Germinal center (tissue), 1 donor: ENCODE measurements at places on chromosomes 3 and 15.

DNA sequence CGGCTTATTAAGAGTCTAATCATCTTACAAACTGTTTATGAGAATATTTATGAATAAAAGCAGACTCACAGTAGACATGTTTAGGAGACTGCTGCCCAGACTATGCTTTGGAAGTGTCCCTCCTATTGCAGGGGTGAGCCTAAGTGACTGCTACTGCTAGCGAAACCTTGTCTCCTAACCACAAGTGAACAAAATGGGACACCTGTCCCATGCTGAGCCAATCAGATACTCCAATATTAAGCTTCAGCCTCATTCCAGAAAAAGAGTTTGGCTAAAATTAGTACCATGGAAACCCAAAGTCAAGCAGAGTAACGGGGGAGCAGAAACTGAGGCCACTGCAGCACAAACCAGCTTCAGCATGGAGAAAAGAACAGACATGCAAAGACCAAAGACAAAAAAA, 4.6 kb downstream of the DENND6A start:
- no peak for DNase-seq

GRCh38 chr3:30623351-30623750, 16.9 kb downstream of the TGFBR2 start:
- DNase-seq = no peak

GRCh38 chr3:134376786-134377426, 2.7 kb upstream of the AMOTL2 start:
- DNase-seq = no peak

GRCh38 chr3:149658744-149659497, 1.1 kb upstream of the WWTR1 start:
- no peak for DNase-seq

DNA sequence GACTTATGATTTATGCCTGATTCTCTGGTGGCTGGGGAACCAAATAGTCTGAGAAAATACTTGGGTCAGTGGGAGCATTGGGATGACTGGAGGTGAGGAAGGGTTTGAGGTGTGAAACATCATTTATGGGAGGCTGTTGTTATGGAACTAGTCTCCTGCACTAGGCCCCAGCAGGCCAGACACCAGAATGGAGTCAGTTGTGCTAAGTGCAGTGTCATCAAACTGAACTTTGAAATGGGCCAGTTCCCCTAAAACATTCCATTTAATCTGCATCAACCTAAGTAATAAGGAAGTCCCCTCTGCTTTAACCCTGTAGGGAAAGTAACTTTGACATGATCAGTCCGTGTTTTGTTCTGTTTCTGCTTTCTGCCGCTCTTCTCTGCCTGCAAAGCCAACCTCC, 44.9 kb upstream of the KLHL25 start:
- no peak for DNase-seq

DNA sequence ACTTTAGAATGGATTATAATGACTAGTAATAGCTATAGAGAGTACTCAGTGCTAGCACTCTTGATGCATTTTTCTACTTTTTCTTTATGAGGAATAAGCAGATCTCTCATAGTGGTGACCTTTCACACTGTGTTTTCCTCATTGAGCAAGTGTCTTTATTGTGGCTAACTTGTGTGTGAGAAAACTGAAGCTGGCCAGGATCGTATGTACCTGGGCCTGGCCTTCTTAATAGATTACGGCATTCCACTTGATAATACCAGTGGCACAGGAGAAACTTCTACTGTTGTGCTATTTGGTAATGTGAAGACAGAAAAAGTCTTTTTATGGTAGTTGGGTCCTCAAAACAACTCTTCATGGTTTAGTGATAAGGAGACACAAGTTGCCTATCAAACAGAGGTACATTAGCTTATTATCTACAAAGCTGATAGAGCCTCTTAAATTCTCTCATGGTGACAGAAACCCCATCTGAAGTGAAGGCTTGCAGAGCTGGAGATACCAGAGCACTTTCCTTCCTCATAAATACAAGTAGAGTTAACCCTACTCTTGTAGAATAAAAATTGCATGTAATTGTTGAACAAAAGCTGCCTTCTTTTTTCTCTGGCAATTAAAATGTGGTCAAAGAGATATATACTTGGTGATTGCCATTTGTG, 64.6 kb downstream of the LYSMD4 start:
- DNase-seq = no peak

DNA sequence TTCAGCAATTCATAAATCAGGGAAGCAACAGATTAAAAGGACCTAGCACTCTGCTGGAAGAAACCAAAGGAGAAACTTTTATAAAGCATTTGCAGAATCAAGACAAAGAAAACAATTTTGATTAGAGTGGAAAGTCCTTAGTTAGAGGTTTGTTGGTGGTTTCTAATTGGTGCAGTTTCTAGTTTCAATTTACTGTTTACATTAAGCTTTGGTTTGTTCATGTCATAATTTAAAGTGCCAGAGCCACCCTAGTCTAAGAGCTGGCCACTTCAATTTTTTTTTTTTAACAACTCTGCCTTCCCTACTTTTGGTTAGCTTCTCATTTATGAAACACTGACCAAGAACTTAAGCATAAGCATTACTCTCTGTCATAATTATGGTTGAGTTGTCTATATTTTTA, 1428.2 kb upstream of the GBE1 start:
- DNase-seq = no peak

DNA sequence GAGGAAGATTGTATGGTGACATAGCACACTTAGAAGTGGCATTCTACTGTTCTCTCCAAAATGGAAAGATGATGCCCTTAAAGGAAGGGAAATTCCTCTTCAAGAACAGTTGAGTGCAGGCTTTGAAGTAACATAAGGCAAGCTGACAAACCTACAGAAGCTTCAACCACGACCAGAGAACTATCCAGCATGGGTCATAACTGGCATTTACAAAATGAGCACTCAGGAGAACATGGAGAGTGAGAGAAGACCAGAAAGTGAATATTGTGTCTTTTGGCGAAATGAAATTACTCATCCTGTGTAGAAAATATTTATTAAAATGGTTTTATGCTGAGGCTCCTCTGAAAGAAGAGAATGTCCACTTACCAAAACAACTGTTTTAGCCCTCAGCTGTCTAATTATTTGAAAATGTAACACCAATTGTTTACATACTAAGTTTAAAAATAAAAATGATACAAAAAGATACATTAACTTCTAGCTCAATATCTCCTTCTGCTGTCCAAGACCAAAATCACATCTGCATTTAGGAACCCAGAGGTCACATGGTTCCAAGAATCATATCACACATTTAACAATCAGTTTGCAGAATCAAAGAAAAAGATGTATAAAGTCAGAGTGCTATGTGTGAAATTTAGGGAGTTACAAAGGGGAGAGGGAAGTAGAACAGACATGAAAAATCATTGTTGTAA, 216.9 kb downstream of the ATP8B4 start:
- no peak for DNase-seq

- DNase-seq = no peak
Measured at GRCh38 chr15:101827257-101827656, 15.3 kb downstream of the OR4F15 start.

DNA sequence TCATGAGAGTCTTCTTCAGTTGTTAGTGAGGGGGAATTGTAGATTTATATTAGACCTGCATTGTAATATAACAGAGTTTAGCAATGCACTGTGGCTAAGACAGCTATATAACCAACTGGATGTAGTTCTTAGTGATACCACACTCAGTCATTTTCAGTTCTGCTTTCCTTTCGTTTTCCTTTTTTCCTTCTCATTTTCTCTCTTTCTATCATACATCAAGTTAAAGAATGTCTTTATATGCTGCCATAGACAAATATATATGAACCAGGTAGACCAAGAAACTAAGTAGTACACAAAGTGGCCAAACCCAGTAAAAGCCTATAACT, 43.7 kb upstream of the CD47 start:
- DNase-seq = no peak

- DNase-seq = peak; percentile 83
Measured at GRCh38 chr3:183591881-183592521, 36.5 kb upstream of the KLHL6 start.

DNA sequence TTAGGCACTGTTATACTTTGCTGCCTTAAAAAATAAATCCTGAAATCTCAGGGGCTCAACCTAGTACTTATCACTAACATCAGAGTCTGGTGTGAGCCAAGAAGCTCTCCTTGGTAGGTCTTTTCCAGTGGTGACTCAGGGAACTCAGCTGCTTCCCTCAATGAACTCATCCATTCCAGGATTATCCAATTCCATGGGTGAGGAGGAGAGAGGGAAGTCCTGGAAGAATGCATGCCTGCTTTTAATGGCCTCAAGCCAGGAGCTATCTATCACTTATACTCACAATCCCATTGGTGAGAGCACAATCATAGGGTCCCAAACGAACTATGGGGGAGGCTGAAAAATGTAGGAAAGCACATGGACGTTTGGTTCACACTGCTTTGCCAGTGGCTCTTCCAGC, 113.6 kb downstream of the POLR2M start:
- DNase-seq = no peak

DNA sequence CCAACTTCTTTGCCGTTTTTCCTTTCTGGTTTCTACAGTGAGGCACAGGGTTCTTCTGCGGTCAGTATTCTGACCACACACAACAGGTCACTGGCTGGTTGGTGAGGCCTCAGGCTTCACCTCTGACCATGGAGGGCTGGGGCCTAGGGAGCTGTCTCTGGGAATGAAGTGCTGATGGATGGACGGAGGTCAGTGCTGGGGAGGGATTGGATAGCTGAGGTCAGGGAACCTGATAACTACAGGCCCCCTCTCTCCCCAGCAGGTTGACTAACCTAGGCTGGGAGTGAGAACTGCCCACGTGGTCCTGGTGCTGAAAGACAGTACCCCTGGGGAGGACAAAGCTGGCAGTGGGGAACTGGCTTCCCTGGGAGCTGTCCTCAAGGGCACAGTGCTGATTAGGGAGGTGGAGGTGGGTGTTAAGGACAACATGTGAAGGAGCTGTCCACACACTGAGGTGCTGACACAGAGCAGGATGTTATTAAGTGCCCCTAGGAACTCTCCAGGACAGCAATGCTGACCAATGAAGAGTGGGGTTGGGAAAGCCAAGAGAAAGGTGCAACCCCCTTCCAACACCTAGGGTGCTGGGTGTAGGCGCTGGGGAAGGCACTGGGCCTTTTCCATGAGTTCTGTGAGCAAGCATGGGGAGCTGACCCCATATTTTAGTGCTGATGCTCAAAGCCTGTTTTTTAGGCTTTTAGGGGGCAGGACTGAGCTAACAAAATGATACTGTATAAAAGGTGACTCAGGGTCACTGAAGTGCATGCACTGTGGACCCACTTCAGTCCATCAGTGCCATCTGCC, 45.2 kb downstream of the ATP2B2 start:
- peak; percentile 68 for DNase-seq

GRCh38 chr15:78762985-78763795, 48.1 kb downstream of the ADAMTS7 start:
- no peak for DNase-seq

- no peak for DNase-seq
Measured at GRCh38 chr15:44529864-44530604, 6.9 kb upstream of the EIF3J start.

DNA sequence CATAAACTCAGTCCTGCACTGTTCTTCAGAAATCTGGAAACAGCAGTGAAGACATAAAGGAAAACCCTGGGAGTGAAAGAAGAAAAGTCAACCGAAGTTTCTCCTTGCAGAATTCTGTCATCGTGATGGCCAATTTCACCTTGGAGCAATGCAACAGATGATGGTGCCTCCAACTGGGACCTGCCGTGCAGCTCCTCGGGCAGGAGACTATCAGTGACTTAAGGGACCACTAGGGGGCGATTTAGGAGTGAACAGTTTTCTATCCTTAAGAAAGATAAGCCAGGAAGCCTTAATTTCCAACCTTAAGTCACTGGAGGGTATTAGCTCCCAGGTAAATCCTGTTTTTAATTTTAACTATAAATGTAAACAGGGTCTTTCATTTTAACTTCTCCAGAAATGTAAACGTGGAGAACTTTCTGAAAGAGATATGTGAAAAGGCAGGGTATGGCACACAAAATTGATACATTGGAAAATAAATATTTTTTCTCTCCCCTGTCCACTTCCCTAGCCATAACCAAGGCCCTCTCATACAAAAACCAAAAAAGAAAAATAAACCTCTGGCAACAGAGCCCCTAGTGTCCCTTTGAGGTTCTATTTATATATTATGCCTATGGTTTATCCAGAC, 116.3 kb downstream of the PDZRN3 start:
- peak; percentile 28 for DNase-seq

GRCh38 chr3:168040607-168041208, 55.0 kb downstream of the GOLIM4 start:
- peak; percentile 9 for DNase-seq

DNA sequence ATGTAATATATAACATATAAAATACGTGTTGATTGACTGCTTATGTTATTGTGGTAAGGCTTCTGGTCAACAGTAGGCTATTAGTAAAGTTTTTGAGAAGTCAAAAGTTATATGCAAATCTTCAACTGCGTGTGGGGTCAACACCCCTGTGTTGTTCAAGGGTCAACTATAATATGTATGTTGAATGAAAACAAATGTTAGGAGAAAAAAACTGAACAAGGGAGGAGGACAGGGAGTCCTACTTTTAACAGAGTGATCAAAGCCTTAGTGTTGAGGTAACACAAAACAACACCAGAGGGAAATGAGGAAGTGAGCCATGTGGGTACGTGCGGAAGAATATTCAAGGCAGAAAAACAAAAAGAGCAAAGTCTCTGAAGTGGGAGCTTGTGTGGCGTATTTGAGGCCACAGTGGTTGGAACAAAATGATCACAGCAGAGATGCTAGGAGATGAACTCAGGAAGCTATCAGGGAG, 62.5 kb downstream of the SFMBT1 start:
- peak; percentile 66 for DNase-seq

DNA sequence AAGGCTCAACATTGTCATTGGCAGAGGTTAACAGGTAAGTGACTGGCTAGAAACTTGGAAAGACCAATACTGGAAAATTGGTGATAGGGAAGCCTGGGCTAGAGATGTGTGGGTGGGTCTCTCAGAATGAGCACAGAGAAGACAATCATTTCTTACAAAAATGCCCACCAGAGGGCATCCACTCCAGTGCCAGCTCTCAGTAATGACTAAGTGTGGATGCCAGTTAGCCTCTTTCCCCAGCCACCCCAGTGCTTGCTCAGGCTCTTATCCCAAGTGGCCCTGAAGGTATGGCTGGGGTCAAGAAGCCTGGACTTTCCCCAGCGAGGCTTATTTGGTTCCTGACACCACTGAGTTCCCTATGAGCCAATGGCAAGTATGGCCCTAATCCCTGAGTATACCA, 115.9 kb upstream of the ST8SIA2 start:
- DNase-seq = no peak

DNA sequence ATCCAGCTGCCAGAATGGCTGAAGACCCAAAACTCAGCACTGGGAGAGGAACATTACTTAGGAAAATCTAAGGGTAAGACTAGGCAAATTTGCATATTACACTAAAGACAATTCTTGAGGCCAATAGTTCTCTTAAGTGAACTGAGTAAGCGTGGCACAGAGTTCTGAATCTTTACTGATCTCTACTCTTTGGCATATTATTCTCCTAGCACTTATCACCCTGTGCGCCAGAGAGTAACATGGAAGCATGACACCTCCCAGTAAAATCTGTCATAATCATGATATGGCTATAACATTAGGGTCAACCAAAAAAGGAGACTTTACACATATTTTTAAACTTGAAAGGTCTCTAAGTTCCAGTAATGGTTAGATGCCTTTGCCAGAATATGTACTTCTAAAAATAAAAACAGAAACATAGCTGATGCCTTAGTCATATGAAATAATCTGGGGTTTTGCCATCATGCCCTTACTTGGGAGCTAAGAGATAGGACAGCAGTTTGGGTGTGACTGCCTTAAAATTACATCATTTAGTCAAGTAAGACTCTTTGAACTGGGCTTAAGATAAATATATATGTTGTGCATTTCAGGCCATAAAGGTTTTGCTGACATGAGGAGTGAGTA, 290.5 kb downstream of the PLCL2 start:
- DNase-seq = no peak
